MV-4-11 (cell line): ENCODE measurements at places on chromosomes 3 and 15.

DNA sequence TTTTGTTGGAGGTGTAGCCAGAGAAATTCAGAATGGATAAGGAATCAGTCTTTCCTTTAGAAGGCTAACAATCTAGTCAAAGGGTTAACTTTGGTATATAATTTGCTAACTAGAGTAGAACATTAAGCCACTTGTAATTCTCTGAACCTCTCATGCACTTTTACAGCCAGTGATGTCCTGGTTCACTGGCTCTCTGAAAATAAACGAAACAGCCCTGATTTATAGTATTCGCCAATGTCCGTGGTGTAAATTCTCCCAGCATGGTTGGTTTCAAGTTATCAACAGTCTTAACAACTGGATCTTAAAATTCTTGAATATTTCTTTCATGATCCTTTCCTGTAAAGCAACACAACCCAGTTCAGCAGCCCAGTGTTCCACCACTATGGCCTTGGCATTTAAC is 500.4 kb upstream of the CDIN1 start:
- no peak for DNase-seq

- peak; percentile 80 for DNase-seq
These were observed 22.8 kb downstream of the MYO1E start for GRCh38 chr15:59349680-59350420.

DNA sequence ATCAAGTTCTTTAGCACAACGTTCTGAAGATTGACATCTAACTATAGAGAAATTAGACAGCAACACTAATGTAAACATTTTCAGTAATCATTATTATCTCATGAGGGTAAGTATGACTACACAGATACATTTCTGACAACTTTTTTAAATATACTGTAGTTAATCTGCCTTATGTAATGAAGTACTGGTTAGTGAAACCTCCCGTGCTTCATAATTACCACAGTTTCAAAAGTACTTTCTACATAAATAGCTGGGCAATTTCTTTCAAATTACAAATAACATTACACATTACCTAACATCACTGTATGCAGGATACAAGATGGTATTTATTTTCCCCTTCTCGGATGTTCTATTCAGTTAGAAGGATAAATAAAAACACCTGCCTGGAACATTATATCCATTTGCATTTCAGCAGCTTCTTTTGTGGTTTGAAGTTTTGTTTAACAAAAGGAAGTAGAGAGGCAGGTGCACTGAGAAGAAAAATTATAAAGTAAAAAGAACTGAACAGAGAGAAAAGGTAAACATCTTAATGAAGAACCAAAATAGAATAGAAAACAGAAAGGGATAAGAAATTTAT is 1241.5 kb upstream of the GBE1 start:
- DNase-seq: no peak

GRCh38 chr3:169940470-169941181 is 26.0 kb upstream of the SEC62 start:
- peak; percentile 68 for DNase-seq
